ENCODE measurements at places on chromosomes 3 and 15.

DNA sequence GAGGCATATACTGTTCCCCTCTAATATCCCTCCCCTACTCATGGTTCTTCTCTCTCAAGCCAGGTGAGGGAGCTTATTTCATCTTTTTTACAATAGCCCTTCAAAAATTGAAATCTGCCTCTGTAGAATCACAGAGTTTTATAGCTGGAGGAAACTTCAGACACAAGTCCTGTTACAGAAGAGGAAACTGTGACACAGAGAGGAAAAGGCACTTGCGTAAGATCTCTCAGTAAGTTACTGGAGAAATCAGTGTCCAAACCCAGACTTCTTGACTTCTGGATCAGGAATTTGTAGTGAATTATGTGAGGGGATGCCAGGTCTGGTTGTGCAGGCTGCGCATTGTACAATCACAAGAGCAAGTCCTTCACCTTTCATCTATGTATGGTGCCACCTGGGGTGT lies 4.6 kb downstream of the FGD5 start:
- no peak for DNase-seq

GRCh38 chr3:169430707-169431404 lies 232.7 kb downstream of the MECOM start:
- no peak for DNase-seq

GRCh38 chr15:60690350-60690961 lies 211.5 kb upstream of the ICE2 start:
- DNase-seq: no peak

DNA sequence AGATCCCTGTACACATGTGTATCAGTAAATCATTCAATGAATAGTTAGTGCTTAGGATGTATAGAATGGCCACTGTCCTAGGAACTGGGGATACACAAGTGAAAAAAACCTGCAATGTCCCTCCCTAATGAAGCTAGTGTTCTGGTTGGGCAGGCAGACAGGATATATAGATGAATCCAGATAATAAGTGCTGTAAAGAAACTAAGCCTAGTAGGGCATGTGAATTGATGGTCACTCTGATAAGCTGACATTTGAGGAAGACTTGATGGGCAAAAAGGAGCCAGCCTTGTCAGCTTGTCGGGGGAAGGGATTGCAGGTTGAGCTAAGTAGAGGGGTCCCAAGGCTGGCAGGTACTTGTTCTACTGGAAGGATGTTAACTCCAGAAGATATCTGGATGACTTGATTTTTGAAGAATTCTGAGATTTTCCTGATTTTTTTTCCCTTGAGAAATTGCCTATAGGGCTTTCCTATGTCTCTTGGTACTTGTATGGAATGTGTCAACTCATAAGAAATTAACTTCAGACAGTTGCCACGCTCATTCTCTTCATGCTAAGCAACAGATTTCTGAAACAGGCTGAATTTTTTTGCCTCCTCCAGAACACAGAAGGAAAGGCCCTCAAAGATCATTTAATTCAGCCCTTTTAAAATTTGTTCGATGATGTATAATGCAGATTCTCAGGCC lies 6.3 kb upstream of the KIF23 start:
- no peak for DNase-seq

DNA sequence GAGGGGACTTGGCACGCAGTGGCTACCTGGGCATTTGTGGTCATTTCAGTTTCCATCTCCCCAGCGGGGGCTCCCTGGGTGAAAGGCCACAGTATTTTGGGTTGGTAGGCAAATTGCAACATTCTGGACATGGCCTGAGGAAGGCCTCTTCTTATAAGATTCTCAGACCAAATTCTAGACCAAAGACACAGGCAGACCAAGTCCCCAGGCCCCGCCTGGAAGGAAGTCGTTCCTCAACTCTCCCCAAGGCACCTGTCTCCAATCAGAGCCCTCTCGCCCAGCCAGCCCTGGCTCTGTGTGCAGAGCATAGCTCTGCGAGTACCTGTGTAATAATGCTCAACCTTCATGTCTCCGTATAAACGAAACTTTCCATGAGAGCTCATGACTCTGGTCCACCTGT lies 53.1 kb downstream of the GRIP2 start:
- DNase-seq: no peak

DNA sequence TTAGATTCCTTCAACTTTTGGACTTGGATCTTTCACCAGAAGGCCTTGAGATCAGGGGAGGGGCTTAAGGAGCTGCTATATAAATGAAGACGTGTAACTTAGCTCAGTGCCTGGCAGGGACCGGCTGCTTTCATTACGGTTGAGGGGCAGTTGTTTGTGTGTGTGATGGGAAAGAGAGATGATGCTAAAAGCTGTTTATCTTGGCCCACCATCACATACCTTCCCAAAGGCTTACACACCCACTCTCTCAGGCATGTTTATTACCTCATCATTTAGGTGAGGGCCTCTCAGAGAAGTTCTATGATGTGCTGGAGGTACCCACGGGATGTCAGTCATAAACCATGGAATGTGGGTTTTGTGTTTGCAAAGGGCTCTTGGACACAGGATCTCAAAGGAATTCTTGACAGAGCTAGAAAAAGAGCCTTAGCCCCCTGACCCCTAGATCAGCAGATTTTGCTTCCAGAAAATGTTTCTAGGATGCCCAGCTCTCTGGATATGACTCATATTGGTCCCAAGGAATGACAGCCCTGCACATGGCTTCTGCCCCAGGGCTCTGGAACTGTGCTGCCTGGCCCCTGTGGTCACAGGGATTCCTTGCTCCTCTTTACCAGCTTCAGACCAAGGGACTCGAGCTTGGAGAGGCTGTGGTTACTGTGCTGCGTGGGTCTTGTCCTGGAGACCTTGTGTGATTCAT lies 15.9 kb upstream of the SMAD3 start:
- no peak for DNase-seq

DNA sequence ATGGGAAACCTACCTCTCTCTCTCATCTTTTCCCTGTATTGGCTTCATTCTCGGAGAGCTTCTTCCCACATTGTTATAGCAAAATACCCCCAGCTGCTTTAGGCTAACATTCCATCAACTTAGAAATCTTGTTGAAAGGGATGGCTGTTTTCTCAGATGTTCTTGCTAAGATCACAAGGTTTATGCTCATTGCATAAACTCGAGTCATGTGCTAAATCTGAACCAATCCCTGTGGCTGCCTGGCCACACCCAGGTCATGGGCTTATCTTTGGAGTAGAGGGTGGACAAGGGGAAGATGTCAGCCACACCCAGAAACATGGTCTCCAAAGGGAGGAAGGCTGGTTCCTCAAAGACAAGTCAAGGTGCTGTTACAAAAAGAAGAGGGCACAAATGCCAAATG lies 150.6 kb upstream of the UMPS start:
- DNase-seq: no peak

DNA sequence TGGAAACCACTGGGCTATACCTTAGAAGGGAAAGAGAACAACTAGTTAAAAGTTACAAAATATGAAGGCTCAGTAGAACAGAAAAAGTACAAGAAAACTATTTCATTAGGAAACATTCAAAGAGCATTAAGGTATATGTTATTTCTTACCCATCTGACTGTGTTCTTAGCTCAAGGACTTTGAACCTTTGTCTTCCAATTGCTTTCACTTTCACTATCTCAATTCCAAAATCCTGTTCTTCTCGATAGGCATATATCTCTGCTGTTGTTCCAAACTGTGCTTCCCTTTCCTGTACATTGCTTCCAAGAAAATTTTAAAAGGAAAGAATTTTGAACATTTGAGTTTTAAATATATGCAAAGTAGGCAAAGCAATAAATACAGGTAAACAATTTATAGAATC lies 6.9 kb downstream of the CRBN start:
- no peak for DNase-seq

- DNase-seq: no peak
Observed at GRCh38 chr3:122931636-122932035, 95.9 kb downstream of the SEMA5B start.

DNA sequence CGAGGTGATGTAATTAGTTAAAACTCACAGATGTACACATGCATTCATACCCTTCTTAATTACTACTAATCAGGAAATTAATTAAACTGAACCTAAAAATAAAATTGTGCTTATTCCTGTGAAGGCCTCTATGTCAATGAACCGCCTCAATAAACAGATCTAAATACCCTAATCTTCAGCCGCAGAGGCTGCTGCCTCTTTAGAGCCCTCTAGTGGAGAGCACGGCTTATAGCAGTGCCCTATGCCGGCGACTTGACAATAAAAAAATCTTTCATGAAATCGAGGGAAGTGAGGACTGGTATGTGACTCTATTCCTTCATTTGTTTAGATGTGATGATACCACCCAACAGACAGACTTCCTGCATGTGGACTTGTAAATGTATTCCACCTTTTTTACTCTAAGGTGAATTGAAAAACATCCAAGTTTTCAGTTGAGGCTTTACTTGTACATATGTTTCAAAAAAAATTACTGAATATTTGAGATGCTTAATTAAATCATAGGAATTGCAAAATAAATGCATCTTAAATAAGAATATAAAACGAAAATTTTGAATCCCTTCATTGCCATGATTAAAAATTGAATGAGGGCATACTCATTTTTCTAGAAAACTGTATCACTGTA lies 8.3 kb upstream of the EPHA3 start:
- peak; percentile 28 for DNase-seq

DNA sequence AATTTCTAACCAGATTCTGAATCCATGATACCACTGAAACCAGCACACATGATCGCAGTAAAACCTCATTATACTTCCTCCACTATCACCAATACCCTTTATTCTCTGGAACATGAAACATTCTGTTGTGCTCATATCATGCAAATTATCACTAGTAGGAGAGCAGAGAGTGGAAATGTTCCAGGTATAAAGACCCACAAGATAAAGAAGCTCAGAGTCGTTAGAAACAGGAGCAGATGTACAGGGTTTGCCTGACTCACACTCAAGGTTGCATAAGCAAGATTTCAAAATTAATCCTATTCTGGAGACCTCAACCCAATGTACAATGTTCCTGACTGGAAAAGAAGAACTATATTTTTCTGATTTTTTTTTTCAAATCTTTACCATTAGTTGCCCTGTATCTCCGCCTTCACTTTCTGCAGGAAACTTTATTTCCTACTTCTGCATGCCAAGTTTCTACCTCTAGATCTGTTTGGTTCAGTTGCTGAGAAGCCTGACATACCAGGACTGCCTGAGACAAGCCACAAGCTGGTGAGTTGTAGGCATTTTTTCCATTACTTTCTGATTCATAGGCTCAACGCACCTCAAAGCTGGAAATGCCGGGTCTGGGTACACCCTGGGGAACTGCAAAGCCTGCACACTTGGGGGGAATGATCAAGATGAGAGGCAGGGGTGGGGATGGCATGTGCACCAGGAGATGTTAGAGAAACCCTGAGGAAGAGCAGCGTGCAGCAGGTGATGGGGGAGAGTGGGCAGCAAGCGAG lies at the start of gene CCR2:
CCR2 (plus strand) TSS at position 465 of the 764 bp plus-strand sequence. CDS start 3,417 bp downstream, outside the sequence.
- no peak for DNase-seq

GRCh38 chr3:18224426-18224825 lies 200.7 kb downstream of the SATB1 start:
- DNase-seq: no peak

GRCh38 chr3:178551916-178552321 lies 15.7 kb downstream of the KCNMB2 start:
- DNase-seq: no peak

- no peak for DNase-seq
Observed at GRCh38 chr3:128714887-128715491, 11.0 kb upstream of the RAB7A start.

- no peak for DNase-seq
Observed at GRCh38 chr3:299590-300301, 103.2 kb downstream of the CHL1 start.

DNA sequence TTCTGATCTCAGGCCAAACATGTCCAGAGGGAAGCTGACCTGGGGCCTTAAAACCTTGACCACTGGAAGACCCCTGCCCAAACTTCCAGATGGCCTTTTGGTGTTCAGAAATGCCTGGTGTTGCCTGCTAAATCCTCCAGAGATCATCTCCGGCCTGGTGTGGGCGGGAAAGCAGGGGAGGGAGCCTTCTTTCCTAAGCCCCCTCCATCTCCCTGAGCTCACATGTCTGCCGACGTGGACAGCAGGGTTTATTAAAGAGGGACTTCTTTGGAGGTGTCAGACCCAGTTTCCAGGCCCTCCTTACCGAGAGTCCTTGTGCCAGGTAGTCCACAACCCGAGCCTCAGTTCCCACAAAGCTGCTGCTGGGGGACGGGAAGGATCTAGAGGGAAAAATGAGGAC lies 55.9 kb upstream of the SLC6A1 start:
- DNase-seq: no peak

GRCh38 chr3:6095006-6095405 lies 765.9 kb upstream of the GRM7 start:
- no peak for DNase-seq

DNA sequence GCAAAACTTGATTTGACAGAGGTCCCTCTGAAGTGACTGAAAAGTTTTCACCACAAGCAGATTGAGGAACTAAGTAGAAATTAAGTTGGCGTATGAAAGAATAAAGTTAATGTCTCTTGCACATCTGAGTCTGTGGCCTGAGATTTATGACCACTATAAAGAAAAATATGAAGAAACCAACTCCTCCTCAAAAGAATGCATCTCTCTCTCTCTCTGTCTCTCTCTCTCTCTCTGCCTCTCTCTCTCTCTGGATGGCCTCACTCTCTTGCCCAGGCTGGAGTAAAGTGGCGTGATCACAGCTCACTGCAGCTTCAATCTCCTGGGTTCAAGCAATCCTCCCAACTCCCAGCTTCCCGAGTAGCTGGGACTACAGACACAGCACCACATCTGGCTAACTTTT lies 55.2 kb downstream of the RPL22L1 start:
- no peak for DNase-seq

GRCh38 chr3:181739628-181740027 lies 27.9 kb downstream of the SOX2 start:
- DNase-seq: peak; percentile 67

DNA sequence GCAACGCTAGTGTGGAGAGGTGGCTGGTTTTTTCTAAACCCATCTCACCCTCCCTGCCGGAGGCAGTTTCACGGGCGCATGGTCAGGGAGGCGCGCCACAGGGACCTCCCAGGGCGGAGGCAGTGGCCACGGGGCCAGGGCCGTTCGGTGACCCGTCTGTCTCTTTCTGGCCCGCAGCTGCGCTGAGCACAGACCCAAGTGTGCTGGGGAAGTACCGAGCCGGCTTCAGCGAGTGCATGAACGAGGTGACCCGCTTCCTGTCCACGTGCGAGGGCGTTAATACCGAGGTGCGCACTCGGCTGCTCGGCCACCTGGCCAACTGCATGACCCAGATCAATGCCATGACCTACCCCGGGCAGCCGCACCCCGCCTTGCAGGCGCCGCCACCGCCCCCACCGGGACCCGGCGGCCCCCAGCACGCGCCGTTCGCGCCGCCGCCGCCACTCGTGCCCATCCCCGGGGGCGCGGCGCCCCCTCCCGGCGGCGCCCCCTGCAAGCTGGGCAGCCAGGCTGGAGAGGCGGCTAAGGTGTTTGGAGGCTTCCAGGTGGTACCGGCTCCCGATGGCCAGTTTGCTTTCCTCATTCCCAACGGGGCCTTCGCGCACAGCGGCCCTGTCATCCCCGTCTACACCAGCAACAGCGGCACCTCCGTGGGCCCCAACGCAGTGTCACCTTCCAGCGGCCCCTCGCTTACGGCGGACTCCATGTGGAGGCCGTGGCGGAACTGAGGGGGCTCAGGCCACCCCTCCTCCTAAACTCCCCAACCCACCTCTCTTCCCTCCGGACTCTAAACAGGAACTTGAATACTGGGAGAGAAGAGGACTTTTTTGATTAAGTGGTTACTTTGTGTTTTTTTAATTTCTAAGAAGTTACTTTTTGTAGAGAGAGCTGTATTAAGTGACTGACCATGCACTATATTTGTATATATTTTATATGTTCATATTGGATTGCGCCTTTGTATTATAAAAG lies 1.8 kb downstream of the HES1 start:
- peak; percentile 85 for DNase-seq

All from NCI-H1417 (cell line).